Diencephalon (tissue), 1 donor: ENCODE measurements at places on chromosomes 4 and X. TPM values are rescaled to one million over a fixed set of nuclear protein-coding genes. Genes with fewer than 3 reads are reported as not detected.

The GLUD2 gene
- total RNA-seq: 3.2 TPM

The TTC29 gene
- 4.8 TPM for total RNA-seq

The MOSPD2 gene
- total RNA-seq: 15.5 TPM

The MANBA gene
- total RNA-seq: 46.8 TPM

The MECP2 gene
- 33.0 TPM for total RNA-seq

The KIAA1210 gene
- total RNA-seq: under 0.01 TPM

The H2BW2 gene
- total RNA-seq: not detected

The ARHGEF6 gene
- total RNA-seq: 26.8 TPM

The F8A2 gene
- total RNA-seq: not detected

The PARM1 gene
- total RNA-seq: 35.3 TPM

The HMX1 gene
- 0.46 TPM for total RNA-seq

The RPS6KA6 gene
- 27.2 TPM for total RNA-seq

The FAM53A gene
- total RNA-seq: 1.4 TPM

The PPP1R2C gene
- not detected for total RNA-seq

The CSAG2 gene
- total RNA-seq: not detected

The PGAM4 gene
- total RNA-seq: not detected

The DCAF4L1 gene
- total RNA-seq: 0.23 TPM

The KCND1 gene
- total RNA-seq: 4.2 TPM

The TLR3 gene
- 2.1 TPM for total RNA-seq

The CENPVL2 gene
- 6.7 TPM for total RNA-seq

The PRSS12 gene
- 21.7 TPM for total RNA-seq

The ADGRL3 gene
- total RNA-seq: 257 TPM

The MAOB gene
- total RNA-seq: 12.9 TPM

The NLGN4X gene
- 71.3 TPM for total RNA-seq

The KLF8 gene
- 21.0 TPM for total RNA-seq

The PRKG2 gene
- total RNA-seq: 7.6 TPM

The DUX4 gene
- total RNA-seq: not detected

The SPANXN3 gene
- not detected for total RNA-seq

The VAMP7 gene
- 36.9 TPM for total RNA-seq

The SOWAHD gene
- 0.69 TPM for total RNA-seq

The CCKAR gene
- 4.6 TPM for total RNA-seq

The BMX gene
- 0.23 TPM for total RNA-seq

The KLF3 gene
- 17.3 TPM for total RNA-seq

The GPR143 gene
- total RNA-seq: 3.9 TPM

The IL13RA2 gene
- total RNA-seq: 13.6 TPM

The AMER1 gene
- 11.3 TPM for total RNA-seq

The RASL11B gene
- 6.7 TPM for total RNA-seq

The TRMT10A gene
- 5.8 TPM for total RNA-seq

The ZNF711 gene
- 87.4 TPM for total RNA-seq

The RNF175 gene
- total RNA-seq: 45.7 TPM

The FOXP3 gene
- total RNA-seq: not detected

The NIPAL1 gene
- total RNA-seq: 3.0 TPM

The COL4A6 gene
- total RNA-seq: 3.2 TPM

The MAGEA9B gene
- total RNA-seq: not detected

The MAP7D2 gene
- 25.1 TPM for total RNA-seq

The ARSJ gene
- 1.2 TPM for total RNA-seq

The MEPE gene
- total RNA-seq: 0.23 TPM

The CLDN34 gene
- not detected for total RNA-seq

The SMIM31 gene
- not detected for total RNA-seq

The GAGE12J gene
- total RNA-seq: not detected

The KLB gene
- total RNA-seq: 0.46 TPM

The SSX4 gene
- not detected for total RNA-seq

The TSPAN5 gene
- 45.4 TPM for total RNA-seq
